Stimulated activated CD4-positive, alpha-beta T cell treated with anti-CD3 and anti-CD28 coated beads, Interleukin-1b, Interleukin-23, amount 100 ng/mL, for 24 hours (primary cell): ENCODE measurements at places on chromosomes 6 and 20.

GRCh38 chr6:29487131-29487530, 625 bp downstream of the MAS1L start:
- DNase-seq, result no peak

DNA sequence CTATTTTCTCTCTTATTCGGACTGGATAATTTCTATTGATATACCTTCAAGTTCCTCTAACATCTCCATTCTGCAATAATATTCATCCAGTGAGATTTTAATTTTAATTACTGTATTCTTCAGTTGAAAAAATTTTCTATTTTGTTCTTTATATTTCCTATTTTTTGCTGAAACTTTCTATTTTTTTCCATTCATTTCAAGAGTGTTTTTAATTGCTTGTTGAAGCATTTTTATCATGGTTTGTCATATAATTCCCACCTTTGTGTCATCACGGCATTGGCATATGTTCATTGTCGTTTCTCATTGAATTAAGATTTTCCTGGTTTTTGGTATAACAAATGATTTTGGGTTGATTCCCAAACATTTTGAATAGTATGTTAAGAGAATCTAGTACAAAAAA, 214.9 kb upstream of the HDDC2 start:
- no peak for DNase-seq

GRCh38 chr6:164296411-164296810, 881.9 kb downstream of the QKI start:
- DNase-seq, result no peak

GRCh38 chr20:5772704-5773103, 22.5 kb downstream of the SHLD1 start:
- DNase-seq, result no peak

GRCh38 chr6:89952686-89953085, 58.4 kb downstream of the GJA10 start:
- DNase-seq, result no peak
